Stimulated activated CD4-positive, alpha-beta T cell treated with anti-CD3 and anti-CD28 coated beads, Interleukin-1b, Interleukin-23, amount 100 ng/mL, for 1 hour (primary cell): ENCODE measurements at places on chromosomes 7 and 10.

- DNase-seq: no peak
Observed at GRCh38 chr7:156107957-156108356, 295.7 kb upstream of the SHH start.

GRCh38 chr10:73648975-73649829, 6.6 kb downstream of the SYNPO2L start:
- no peak for DNase-seq

DNA sequence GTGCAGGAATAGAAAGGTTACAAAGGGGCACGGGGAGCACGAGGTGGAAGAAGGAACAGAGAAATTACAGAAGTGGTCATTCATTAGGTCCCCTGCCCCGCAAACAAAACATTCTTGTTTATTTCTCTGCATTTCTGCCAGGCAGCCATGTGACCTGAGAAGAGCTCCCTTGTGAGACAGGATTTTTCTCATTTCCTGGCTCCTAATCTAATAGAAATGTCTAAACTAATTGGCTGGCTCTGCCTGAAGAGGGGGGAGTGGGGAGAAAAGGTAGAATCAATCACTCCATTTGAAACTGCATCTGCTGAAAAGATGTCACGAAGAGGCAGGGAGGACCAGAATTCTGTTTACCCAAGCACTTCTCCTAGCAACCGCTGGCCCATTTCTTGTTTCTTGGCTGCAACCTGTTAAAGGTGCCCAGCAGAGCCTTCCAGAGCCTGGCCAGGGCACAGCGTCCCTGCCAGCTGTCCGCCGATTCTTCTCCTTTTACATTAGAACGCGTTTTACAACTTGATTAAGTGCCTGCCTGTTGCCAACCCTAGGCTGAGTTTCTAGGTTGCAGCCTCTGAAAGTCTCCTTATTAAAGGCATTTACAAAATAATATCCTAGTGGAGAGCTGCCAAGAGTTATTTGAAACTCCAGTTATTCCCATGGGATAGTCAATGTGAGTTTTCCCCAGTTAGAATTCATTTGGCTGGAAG, 1227.6 kb downstream of the TYW1 start:
- DNase-seq: no peak

DNA sequence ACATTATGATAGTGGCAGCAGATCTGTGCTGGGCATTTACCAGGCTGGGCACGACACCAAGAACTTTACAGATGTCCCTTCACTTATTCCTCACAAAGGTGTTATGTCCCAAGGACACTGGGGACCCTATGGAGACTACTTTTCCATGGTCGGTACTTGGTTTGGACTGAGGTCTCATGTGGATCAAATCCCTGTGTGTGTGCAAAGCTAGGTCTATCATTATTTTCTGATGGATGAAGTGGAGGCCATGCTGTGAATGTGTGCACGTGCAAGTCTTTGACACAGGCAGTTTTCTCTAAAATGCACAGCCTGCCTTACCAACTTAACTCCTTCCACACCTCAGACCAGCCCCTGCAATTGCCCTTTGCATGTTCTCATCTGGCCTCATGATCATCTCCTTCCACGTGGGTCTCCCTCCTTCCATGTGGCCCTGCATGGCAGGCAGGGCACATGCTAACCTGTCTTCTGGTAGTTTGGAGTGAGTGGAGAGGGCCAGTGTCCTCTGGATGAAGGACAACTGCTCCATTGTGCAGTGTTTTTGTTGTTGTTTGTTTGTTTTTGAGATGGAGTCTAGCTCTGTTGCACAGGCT, 16.0 kb upstream of the ZNF273 start:
- DNase-seq: no peak

GRCh38 chr7:75879771-75880184, 944 bp downstream of the RHBDD2 start:
- DNase-seq: no peak

- DNase-seq: no peak
Observed at GRCh38 chr10:24432478-24433416, 223.8 kb downstream of the KIAA1217 start.
